Neural cell (in vitro differentiated cells): ENCODE measurements at places on chromosomes 16 and 17. TPM values are rescaled to one million over a fixed set of nuclear protein-coding genes. Genes with fewer than 3 reads are reported as not detected.

Gene SPATA22
- polyA plus RNA-seq: not detected in 2 replicates

Gene CLDN6
- 1.1 TPM in 1 of 2 replicates, not detected in the other for polyA plus RNA-seq

Gene CHRNE
- polyA plus RNA-seq: 0.25 TPM in 1 of 2 replicates, not detected in the other

Gene RNF43
- not detected in 2 replicates for polyA plus RNA-seq

Gene ZNF597
- 1.8 and 2.0 TPM in 2 replicates for polyA plus RNA-seq

Gene AARSD1
- 52.0 and 64.2 TPM in 2 replicates for polyA plus RNA-seq
